Fibroblast of lung (primary cell): ENCODE measurements at places on chromosomes 11 and 22. TPM values are rescaled to one million over a fixed set of nuclear protein-coding genes. Genes with fewer than 3 reads are reported as not detected.
A peak's percentile ranks its signal among the peaks of the same experiment; 100 is the strongest.

DNA sequence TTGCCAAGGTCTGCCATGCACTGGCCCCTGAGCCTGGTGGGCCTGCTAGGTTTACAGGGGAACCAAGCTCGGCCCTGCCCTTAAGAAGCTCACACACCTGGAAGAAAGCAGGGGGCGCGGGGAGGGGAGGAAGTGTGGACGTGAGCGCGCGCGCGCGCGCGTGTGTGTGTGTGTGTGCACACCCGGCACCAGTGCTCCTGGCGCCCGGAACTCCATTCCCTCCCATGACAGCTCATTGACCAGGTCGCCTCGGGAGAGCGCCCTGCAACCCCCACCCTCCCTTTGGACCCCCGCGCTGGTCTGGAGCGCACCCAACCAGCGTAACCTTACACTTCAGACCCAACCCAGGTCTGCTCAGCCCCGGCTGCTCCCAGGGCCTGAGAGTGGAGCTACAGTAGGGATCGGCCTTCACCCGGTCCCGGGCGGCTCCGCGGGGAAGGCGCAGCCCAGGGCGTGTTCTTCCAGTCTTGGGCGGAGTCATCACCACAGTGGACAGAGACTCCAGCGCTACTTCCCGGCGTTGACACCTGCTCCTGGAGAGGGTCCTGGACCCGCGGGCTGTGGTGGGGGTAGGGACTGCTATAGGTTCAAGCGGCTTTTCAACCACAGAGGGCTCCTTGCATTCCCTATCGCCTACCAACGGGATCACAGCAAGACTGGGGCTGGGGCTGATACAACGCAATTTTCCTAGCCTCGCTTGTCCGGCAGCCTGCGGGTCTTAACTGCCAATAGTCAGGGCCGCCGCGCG, 1.5 kb downstream of the GALNT18 start:
- peak overlapping the region; percentile 69 for H3K4me3 ChIP-seq
- DNase-seq, result peak; percentile 27
- H3K36me3 ChIP-seq, result no peaks in the 10 kb centered on the region
- peaks cover 3% of the 10 kb centered on the region for H3K27me3 ChIP-seq

- no peaks in the 10 kb centered on the region for H3K36me3 ChIP-seq
- H3K27ac ChIP-seq, result peak overlapping the region; percentile 84
- H3K27me3 ChIP-seq, result no peaks in the 10 kb centered on the region
- peak; percentile 97 for DNase-seq
- H3K4me1 ChIP-seq, result peaks cover 8% of the 10 kb centered on the region
These were observed 5.4 kb downstream of the MYO18B start for GRCh38 chr22:25747245-25747944.

The PPP6R3 gene
- 93.2 and 120 TPM in 2 replicates for total RNA-seq

GRCh38 chr11:36403661-36404060, 106.4 kb downstream of the TRAF6 start:
- H3K36me3 ChIP-seq, result no peaks in the 10 kb centered on the region
- no peak overlapping the region for H3K27ac ChIP-seq
- peaks cover under 1% of the 10 kb centered on the region for H3K27me3 ChIP-seq
- H3K4me3 ChIP-seq, result no peak overlapping the region
- peak; percentile 9 for DNase-seq
- H3K4me1 ChIP-seq, result no peaks in the 10 kb centered on the region

The SLC25A45 gene
- 1.0 and 1.5 TPM in 2 replicates for total RNA-seq

DNA sequence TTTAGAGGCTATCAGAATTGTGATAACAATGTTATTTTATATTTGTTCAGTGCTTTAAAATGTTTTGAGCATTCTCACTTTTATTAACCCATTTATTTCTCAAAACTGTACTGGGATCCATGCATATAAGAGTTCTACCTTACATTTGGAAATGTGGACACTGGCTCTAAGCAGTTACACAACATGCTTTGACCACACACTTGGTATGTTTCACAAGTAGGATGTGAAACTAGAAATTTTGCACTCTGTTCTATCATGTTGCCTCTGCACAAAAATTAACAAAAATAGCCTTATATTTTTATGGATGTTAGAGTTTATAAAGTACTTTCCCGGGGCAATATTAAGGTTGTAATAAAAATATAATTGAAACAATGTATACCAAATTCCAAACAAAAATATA, 126.9 kb upstream of the CHORDC1 start:
- H3K27ac ChIP-seq, result no peak overlapping the region
- DNase-seq, result no peak

The OR2D2 gene
- 0.26 and 0.33 TPM in 2 replicates for total RNA-seq
